Thymus (tissue), 14 donors: ENCODE measurements at places on chromosomes 5 and 9. TPM values are rescaled to one million over a fixed set of nuclear protein-coding genes. Genes with fewer than 3 reads are reported as not detected.
A peak's percentile ranks its signal among the peaks of the same experiment; 100 is the strongest.

The PAPPA gene
- 0.28 TPM for total RNA-seq

The ECM2 gene
- total RNA-seq: 1.3 TPM

The IL13 gene
- total RNA-seq: 0.42 TPM

The PCA3 gene
- total RNA-seq: 0.09 TPM

The GTF2H2 gene
- total RNA-seq: 22.1 TPM

The IL9 gene
- total RNA-seq: 0.52 TPM

The SLC34A3 gene
- not detected for total RNA-seq

The GABRA1 gene
- total RNA-seq: 2.7 TPM

- H3K27ac ChIP-seq: no peak overlapping the region
- no peaks in the 10 kb centered on the region for H3K27me3 ChIP-seq
- no peaks in the 10 kb centered on the region for H3K4me1 ChIP-seq
- H3K36me3 ChIP-seq: no peaks in the 10 kb centered on the region
Measured at GRCh38 chr5:168365581-168366081, 74.2 kb downstream of the WWC1 start.

GRCh38 chr5:76742583-76742982 is 26.7 kb downstream of the F2R start:
- H3K27me3 ChIP-seq: no peaks in the 10 kb centered on the region
- H3K4me1 ChIP-seq: peaks cover 5% of the 10 kb centered on the region
- H3K36me3 ChIP-seq: no peaks in the 10 kb centered on the region
- no peak overlapping the region for H3K4me3 ChIP-seq
- no peak overlapping the region for H3K27ac ChIP-seq

GRCh38 chr5:80093796-80094195 is 58.6 kb downstream of the THBS4 start:
- no peak for DNase-seq
- H3K4me1 ChIP-seq: peaks cover 56% of the 10 kb centered on the region
- no peak overlapping the region for H3K4me3 ChIP-seq
- H3K27ac ChIP-seq: no peak overlapping the region
- no peaks in the 10 kb centered on the region for H3K27me3 ChIP-seq

GRCh38 chr5:98905857-98906688 is 22.7 kb downstream of the CHD1 start:
- no peaks in the 10 kb centered on the region for H3K27me3 ChIP-seq
- no peak for DNase-seq
- no peaks in the 10 kb centered on the region for H3K4me1 ChIP-seq
- peaks cover 54% of the 10 kb centered on the region for H3K36me3 ChIP-seq
- peak overlapping the region; percentile 44 for H3K27ac ChIP-seq

DNA sequence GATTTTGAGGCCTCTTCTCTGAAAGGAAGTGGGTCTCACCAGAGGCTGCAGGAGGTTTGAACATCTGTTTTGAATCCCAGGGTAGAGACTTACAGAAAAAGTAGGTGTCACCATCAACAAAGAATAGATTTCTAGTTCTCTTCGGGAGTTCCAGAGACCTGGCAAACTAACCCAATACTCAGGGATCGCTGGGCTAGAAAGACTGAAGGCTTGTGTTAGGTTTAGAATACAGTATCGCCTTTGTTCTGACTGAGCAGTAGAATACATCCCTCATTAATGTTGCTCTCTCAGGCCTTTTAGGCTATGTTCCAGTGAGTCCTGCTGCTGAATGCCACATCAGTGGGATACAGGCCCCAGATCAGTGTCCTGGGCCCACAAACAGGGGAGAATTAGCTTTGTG is 27.2 kb downstream of the RUSC2 start:
- no peak for DNase-seq
- H3K27me3 ChIP-seq: no peaks in the 10 kb centered on the region
- H3K4me1 ChIP-seq: no peaks in the 10 kb centered on the region
- no peak overlapping the region for H3K27ac ChIP-seq
- H3K36me3 ChIP-seq: no peaks in the 10 kb centered on the region

- H3K27ac ChIP-seq: peak overlapping the region; percentile 97
- no peaks in the 10 kb centered on the region for H3K36me3 ChIP-seq
- H3K4me1 ChIP-seq: peaks cover 67% of the 10 kb centered on the region
- DNase-seq: no peak
Measured at GRCh38 chr5:14217587-14217986, 74.4 kb downstream of the TRIO start.

GRCh38 chr9:137331929-137332328 is 29.9 kb upstream of the NRARP start:
- H3K27me3 ChIP-seq: no peaks in the 10 kb centered on the region
- H3K27ac ChIP-seq: no peak overlapping the region
- H3K4me3 ChIP-seq: no peak overlapping the region
- H3K4me1 ChIP-seq: no peaks in the 10 kb centered on the region
- DNase-seq: no peak
- no peaks in the 10 kb centered on the region for H3K36me3 ChIP-seq

GRCh38 chr5:79081779-79082178 is 12.2 kb downstream of the BHMT2 start:
- H3K4me1 ChIP-seq: no peaks in the 10 kb centered on the region
- no peak overlapping the region for H3K4me3 ChIP-seq
- no peaks in the 10 kb centered on the region for H3K36me3 ChIP-seq
- no peak overlapping the region for H3K27ac ChIP-seq
- DNase-seq: no peak
- H3K27me3 ChIP-seq: no peaks in the 10 kb centered on the region

DNA sequence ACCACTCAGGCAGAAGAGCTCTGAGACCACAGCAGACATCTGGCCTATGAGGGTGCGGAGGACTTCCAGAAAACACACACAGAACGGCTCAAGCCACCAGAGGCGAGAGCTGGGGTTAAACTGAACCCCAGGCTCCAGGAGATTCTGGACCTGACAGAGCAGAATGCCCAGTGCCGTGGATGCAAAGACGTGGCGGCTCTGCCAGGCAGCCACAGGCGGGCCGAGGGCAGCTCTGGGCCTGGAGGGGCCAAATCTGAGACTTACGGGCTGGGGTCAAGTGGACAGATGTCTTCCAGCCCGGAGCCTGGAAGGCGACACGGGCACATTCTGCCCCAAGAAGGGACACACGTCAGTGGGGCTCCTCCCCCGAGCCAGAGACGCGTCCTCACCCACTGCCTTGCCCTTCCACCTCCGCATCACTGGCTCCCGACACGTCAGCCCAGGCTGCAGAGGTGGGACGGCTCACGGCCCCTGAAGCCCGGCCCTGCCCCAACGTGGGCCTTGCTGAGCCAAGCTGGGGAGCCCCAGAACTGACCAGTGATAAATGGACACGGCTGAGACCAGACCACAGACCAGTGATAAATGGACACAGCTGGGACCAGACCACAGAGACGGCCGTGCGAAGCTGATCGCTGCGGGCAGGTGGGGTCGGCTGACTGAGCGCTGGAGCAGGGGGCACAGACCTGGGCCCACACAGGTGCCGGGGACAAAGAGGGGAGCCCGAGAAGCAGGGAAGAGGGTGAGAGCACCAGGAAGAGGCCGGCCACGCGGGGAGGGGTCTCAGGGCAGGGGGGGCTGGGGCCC is 40.9 kb upstream of the NSMF start:
- no peak overlapping the region for H3K27ac ChIP-seq
- H3K27me3 ChIP-seq: no peaks in the 10 kb centered on the region
- H3K36me3 ChIP-seq: no peaks in the 10 kb centered on the region
- H3K4me3 ChIP-seq: no peak overlapping the region

DNA sequence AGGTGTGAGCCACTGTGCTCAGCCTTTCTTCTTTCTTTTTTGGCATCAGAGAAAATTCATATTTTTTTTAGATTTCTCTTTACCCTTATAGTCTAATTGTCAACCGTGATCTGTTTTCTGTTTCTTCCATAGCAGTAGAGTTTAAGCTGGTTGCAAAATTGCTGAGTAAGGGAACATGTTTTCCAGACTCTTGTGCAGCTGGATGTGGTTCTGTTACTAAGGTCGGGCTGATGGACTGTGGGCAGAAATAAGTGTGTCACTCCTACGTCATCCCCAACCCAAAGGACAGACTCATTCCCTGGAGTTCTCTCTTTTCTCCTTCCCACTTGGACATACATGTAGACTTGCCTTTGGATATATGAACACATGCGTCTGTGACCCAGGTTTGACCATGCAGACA is 64.1 kb upstream of the GOLM1 start:
- no peaks in the 10 kb centered on the region for H3K27me3 ChIP-seq
- H3K27ac ChIP-seq: no peak overlapping the region
- H3K4me1 ChIP-seq: no peaks in the 10 kb centered on the region
- no peak for DNase-seq

DNA sequence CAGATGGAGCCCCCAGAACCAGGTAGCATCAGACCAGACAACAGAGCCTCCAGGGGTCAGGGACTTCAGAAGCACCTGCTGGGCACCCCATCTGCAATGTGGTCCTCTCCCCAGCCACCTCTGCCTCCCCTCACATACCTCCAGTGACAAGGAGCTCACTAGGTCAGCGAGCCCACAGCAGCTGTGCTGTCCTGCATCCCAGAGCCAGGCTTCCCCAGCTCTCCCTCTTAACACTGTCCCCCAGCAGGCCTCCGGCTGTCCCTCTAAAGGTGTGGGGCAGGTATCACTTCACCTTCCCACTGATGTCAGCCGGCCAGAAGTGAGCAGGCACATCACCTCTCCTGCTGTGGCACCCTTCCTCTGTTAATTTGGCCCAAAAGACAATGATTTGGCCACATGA is 83.6 kb downstream of the LMX1B start:
- H3K27me3 ChIP-seq: peaks cover 66% of the 10 kb centered on the region
- no peaks in the 10 kb centered on the region for H3K36me3 ChIP-seq

DNA sequence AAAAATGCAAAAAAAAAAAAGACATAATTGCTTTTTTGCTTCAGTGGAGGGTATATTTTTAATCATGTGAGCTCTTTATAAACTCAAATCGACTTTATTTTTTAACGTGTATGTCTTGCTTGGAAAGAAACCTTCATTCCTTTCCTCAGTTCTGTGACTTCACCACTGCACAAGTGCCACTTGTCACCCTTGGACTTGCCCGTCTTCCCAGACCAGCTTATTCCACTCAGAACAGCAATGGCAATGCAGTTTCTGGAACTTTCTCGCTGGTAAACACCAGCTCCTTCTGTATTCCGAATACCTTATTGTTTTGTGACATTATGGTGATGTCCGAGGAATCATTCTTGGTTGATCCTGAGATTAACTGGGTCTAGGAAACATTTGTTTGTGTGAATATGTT is 440.5 kb upstream of the ADAMTS16 start:
- H3K4me3 ChIP-seq: no peak overlapping the region
- no peak overlapping the region for H3K27ac ChIP-seq
- no peaks in the 10 kb centered on the region for H3K4me1 ChIP-seq
- DNase-seq: no peak

DNA sequence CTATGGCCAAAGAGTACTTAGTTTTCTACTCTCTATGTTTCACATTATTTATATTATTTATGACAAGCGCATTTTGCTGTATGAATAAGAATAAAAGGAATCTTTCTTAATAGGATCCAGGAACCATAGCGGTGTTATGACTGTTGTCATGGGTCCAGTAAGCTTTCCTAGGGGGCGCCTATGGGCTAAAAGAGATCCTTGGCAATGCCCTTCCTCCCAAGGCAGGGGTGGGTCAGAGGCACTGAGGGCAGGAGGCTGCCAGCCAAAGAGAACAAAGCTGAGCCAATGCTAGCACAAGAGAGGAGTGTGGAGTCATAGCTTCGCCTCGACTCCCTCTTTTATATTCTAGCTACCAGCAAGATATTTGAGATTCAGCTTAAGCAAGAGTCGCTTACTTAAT is 98.4 kb upstream of the GNAQ start:
- H3K4me1 ChIP-seq: no peaks in the 10 kb centered on the region
- DNase-seq: no peak
- H3K36me3 ChIP-seq: no peaks in the 10 kb centered on the region
- H3K27ac ChIP-seq: no peak overlapping the region
- H3K27me3 ChIP-seq: no peaks in the 10 kb centered on the region
- H3K4me3 ChIP-seq: no peak overlapping the region

DNA sequence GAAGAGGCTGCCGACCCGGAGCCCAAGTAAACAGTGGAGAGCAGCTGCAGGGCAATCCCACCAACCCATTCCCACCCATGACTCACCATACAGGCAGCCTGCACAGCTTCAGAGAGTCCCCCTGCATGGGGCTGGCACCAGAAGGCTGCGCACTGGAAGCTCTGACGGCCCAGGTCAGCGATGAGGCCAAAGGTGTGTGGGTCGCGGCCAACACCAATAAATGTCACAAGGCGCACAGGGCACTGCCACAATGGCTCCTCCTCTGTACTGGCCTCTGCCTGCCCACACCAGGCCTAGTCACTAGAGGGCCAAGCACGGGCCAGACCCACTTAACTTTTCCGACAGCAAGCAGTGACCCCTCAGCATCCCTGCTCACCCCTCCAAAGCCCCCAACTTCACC is 3.0 kb upstream of the SRA1 start:
- peaks cover 25% of the 10 kb centered on the region for H3K4me1 ChIP-seq
- H3K4me3 ChIP-seq: no peak overlapping the region
- DNase-seq: no peak
- H3K27ac ChIP-seq: no peak overlapping the region
